ENCODE measurements at places on chromosomes 16 and 17.

- no peak for DNase-seq
Observed at GRCh38 chr17:11885051-11885450, 112.2 kb downstream of the ZNF18 start.

DNA sequence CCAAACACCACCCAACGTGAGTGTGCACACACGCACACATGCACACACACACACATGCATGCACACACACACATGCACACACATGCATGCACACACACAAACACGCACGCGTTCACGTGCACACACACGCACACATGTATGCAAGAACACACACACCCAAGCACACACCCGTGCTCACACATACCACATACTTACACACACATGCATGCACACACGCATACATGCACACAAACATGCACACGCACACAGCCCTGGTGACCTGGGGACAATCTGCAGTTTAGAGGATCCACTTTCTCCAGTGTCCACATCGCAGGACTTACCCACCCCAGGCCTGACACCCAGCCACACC lies 6.2 kb downstream of the USH1G start:
- DNase-seq = no peak

DNA sequence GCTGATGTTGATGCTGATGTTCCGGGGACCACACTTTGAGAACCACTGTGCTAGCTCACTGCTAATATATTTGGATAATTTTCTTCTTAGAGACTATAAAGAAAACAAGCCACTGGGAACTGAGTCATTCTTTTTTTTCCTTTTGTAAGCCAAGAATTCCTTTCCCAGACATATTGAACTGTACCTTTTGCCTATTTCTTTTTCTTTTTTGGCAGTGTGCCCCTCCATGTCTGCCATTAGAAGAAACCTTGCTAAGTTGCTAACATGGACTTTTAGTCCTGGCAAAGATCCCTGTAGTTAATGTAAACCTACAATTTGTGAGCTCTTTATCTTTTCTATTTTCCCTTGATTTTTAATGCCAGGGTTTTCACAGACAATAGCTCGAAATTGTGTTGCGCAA lies 17.3 kb upstream of the ERCC4 start:
- no peak for DNase-seq

DNA sequence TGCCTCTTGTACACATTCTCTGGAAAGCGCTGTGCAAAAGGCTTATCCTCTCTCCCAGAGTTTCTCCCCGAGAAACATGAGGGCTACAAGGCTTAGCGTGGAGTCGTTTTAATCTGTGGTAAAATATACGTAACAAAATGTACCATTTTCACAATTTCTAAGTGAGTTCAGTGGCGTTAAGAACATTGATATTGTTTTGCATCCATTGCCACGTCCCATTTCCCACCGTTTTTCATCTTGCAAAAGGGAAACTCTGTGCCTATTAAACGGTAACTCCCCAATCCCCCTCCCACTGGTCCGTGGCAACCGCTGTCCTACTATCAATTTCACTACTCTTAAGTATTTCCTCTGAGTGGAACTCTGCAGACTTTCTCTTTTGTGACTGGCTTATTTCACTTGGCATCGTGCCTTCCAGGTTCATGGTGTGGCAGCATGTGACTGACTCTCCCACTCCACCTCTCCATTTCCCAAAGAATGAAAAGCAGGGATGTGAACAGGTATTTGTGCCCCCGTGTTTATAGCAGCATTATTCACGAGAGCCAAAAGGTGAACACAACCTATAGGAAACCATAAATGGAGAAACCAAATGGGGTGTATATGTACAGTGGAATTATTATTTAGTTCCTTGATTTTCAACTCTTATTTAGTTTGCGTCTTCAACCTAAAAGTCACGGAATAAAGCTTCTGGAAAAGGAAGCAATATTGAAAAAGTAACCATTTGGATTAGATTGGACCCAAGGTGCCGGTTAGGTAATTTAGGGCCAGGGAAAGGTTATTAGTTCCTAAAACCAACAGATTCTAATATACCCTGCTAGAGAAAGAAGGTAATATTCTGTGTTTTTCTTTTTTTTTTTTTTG lies 1.1 kb upstream of the USP32 start:
- peak; percentile 54 for DNase-seq

DNA sequence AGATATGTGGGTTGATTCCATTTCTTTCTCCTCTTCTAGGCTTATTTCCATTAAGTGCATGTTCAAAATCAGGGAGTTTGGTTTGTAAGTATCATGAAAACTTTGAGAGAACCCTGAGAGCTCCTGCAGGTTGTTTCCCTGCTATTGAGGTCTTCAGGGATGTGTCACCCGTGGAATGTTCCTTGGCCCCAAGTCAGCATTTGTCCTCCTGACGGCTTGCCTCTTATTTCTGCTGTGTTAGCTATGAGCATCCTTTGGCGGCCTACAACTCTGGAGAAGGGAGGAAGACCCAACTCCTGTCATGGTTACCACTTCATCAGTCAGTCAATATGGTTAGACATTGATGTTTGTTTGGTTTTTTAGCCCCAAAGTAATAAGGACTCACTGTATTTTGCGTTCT lies 180.8 kb downstream of the FTO start:
- DNase-seq = no peak

- DNase-seq = no peak
Observed at GRCh38 chr16:70692130-70692872, 6.4 kb upstream of the MTSS2 start.

- no peak for DNase-seq
Observed at GRCh38 chr17:21171970-21172510, 41.9 kb downstream of the TMEM11 start.

- DNase-seq = no peak
Observed at GRCh38 chr17:78665952-78666920, 89.0 kb upstream of the DNAH17 start.

GRCh38 chr16:72164691-72165090 lies 7.3 kb downstream of the PMFBP1 start:
- DNase-seq = no peak

GRCh38 chr17:70588003-70588402 lies 418.7 kb downstream of the KCNJ2 start:
- no peak for DNase-seq
